Fibroblast of the conjunctiva (primary cell): ENCODE measurements at places on chromosomes 1 and 21.

- no peak for DNase-seq
Measured at GRCh38 chr1:211791979-211792378, 38.6 kb downstream of the LPGAT1 start.

- no peak for DNase-seq
Measured at GRCh38 chr1:177282976-177283375, 112.2 kb downstream of the BRINP2 start.

- DNase-seq = no peak
Measured at GRCh38 chr1:230972855-230973271, 5.8 kb downstream of the TTC13 start.

DNA sequence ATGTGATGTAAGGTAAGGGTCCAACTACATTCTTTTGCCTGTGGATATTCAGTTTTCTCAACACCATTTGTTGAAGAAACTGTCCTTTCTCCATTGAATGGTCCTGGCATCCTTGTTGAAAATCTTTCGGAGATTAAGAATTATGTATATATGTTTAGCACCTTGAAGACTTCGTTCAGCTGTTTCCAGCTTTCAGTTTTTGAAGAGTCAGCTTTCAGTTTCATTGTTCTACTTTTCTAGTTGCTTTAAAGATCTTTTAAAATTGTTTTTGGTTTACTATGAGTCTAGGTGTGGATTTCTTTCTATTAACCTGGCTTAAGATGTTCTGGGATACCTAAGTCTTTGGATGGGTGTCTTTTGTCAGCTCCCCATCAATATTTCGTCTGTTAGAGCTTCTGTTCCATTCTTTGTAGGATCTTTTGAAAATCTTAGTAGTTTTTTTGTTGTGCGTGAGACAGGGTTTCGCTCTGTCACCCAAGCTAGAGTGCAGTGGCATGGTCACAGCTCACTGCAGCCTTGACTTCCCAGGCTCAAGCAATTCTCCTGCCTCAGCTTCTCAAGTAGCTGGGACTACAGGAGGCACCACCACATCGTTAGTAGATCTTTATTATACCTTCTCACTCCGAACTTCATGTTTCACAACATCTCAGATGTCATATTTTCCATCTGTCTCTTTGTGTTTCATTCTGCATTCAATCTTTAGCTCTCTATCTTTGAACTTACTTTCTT, 353.5 kb upstream of the B3GALT2 start:
- DNase-seq = no peak

DNA sequence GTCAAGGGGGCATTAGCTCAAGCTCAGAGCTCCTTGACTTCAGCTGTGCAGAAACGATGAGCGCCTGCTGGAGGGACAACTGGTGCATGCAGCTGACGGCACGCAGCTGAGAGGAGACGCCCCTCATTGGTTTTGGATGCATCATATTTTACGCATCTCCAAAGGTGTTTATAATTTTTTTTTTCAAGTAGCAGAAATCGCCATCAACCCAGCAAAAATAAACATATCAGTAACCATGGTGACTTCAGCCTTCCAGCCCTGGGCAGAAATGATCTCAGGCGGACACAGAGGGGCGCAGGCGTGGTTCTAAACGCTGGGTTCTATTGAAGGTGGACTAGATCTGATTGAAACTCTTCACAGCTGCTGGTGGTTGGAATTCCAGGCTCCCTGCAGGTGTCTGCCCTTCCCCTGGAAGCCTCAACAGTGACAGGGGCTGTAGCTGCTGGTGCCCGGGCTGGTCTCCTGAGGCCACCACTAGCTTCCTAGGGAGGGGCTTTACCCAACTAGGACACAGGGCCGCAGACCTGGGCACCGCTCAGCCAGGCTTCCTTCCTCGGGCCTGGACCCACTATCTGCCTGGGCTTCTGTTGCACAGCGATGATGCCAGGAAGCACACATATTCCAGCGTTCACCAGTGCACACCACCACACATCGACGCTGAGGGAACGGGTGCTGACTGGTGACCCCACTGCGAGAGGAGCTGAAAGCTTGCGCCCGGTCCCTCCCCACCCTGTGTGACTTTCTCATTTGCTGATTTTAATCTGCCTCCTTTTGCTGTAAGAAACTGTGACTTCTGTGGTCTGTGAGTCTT, 63.7 kb upstream of the ABCG1 start:
- DNase-seq = no peak

GRCh38 chr1:156260896-156261295, 13.0 kb upstream of the PAQR6 start:
- no peak for DNase-seq

DNA sequence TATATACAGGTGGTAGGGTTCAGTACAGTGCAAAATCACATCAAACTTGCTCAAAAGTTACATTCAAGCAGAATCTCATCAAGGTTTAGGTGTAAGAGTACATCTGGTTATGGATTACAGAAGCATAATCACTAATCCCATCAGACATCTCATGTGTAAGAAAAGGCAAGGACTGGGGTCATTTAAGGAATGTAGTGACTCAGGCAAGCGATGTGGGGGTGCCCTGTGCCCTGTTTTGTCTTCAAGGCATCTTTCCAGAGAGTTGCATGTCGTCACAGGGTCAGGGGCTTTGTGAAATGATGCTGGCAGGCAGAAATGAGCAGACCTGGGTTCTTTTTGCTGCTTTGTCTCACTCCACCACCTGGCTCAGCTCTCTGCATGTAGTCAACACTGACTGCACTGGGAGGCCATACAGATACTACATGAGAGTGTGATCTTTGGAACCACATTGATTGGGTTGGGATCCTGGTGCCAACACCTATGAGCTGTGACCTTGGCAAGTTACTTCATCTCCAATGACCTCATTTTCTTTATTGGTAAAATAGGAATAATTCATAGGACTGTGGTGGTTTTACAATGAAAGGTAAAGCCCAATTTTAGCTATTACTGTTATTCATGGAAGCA, 8.2 kb upstream of the HHIPL2 start:
- DNase-seq = no peak

GRCh38 chr1:3614755-3615742, 3.7 kb upstream of the MEGF6 start:
- no peak for DNase-seq

DNA sequence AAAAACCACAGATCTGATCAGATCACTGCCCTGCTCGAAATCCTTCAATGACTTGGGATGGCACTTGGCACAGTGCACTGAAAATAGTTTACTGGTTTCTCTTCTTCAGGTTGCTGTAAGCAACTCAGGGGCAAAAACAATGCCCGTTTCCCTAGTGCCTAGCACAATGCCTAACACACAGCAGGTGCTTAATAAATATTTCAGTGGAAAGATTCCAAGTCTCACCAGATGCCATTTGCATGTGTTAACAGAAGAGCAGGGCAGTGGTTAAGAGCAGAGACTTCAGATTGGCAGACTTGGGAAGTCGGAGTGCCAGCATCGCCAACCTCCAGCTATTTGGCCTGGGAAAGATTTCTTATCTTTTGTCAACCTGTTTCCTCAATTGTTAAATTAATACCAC, 10.9 kb upstream of the METTL25B start:
- no peak for DNase-seq

DNA sequence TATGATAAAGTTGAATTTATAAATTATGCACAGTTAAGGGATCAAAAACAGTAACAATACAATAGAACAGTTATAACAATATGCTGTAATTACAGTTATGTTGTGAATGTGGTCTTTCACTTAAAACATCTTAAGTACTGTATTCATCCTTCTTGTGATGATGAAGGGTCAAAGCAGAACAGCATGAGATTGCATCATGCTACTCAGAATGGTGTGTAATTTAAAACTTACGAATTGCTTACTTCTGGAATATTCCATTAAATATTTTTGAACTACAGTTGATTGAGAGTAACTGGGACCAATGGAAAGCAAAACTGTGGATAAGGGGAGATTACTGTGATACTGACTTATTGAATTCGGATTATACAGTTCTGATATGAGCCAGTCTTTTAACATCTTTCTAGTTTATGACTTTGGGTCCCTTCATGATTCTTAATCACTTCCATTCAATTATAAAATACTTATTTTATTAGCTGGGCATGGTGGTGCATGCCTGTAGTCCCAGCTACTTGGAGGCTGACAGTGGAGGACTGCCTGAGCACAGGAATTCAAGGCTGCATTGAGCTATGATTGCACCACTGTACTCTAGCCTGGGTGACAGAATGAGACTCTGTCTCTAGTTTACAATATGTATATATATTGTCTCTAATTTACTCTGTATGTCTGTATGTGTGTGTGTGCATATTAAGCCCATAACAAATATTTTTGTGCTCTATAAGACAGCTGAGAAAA, 43.2 kb downstream of the ATP1B1 start:
- DNase-seq = peak; percentile 10

GRCh38 chr1:88189525-88189924, 494.5 kb upstream of the PKN2 start:
- DNase-seq = no peak

DNA sequence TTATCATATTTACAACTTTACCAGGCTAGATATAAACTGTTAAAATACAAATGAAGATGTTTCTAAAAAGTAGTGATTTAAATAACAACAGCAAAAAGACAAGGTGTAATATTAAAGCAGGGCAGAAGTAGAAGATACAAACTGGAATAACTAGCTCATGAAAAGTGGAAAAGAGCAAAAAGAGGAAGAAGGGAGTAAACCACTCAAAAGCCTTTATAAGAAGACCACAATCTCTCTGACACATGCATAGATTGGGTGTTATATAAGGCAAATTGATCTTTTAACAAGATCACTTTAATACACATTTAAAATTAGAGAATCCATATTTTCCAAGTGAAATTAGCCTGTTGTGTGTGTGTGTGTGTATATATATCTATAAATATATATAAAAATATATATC, 5.0 kb downstream of the DENND1B start:
- DNase-seq = no peak

- DNase-seq = no peak
Measured at GRCh38 chr1:24707687-24708086, 37.6 kb upstream of the CLIC4 start.

- no peak for DNase-seq
Measured at GRCh38 chr1:20484519-20485462, 1.2 kb downstream of the CAMK2N1 start.

- peak; percentile 12 for DNase-seq
Measured at GRCh38 chr21:25639551-25640201, 618 bp downstream of the JAM2 start.

DNA sequence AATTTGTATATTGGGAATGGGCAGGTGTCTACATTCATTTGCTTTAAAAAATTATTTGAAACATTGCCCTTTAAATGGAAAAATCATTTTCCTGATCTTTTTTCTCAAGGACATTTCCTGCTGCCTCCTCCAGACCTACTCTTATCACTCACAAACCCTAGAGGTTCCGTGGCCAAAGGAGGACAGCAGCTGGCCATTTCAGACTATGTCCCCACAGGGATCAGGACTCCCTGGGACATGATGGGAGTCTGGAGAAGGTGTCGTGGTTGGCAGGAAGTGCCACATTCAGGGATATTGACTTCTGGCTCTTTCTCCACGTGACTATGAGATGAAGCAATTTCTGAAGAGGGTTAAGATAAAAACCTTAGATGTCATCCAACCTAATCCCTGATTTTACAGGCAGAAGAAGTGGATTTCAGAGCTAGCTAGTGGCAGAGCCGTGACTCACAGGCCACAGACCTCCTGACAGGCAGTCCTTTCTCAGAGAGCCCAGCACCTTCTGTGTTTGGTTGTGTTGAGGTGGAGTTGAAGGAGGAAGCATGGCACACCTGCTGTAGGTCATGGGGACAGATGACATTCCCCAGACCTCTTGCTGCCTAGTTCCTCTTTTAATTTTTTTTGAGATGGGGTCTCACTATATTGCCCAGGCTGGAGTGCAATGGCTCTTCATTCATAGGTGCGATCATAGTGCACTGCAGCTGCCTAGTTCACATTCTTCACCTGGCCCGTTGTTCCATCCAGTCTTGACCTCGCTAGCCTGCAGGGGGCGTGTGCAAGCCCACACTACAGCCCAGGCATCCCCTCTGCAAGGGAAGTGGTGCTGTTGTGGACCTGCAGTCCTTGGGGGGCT, 25.5 kb upstream of the IL10 start:
- DNase-seq = no peak

- DNase-seq = no peak
Measured at GRCh38 chr1:232969799-232970198, 19.4 kb downstream of the NTPCR start.

DNA sequence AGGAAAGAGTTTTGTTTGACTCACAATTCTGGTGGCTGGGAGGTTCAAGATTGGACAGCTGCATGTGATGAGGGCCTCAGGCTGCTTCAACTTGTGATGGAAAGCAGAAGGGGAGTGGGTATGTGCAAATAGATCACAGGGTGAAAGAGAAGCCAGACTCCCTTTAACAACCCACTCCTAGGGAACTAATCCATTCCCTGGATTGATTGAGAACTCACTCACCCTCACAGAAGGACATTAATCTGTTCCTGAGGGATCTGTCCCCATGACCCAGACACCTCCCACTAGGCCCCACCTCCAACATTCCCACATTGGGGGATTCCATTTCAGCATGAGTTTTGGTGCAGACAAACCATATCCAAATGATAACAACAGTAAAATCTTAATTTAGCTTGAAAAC, 25.6 kb downstream of the UBE2T start:
- DNase-seq = no peak

GRCh38 chr1:232725305-232726047, 79.7 kb upstream of the MAP10 start:
- DNase-seq = no peak

DNA sequence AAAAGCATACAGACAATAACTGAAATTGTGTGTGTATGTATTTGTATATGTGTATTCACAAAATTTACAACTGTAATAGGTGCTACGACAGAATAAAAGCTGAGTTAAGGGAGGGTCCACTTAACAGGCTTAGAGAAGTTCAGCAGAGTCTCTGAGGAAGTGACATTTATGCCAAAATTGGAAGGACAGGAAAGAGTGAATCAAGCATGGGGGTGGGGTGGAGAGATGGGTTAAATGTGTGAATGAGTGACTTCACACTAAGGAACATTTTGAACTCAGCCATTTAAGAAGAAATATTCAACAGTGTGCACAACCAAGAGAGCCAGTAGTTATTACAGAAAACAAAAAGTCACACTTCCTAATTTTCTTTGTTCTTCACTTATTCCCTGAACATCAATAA, 53.8 kb upstream of the RGS1 start:
- DNase-seq = no peak

DNA sequence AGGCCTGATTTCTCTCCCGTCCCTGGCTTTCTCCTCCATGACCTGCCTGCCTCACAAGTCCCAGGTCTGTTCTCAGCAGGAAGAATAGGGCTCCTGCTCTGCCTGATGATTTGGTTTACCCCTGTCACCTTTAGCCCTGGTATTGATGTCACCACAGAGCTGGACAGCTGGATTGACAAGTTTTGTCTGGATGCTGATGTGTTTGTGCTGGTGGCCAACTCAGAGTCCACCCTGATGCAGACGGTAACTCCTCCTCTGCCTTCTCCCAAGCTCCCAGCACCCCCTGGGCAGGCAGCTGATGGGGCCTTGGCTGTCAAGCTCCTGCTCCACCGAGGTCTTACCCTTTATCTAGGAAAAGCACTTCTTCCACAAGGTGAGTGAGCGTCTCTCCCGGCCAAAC, 18.4 kb downstream of the MFN2 start:
- no peak for DNase-seq

DNA sequence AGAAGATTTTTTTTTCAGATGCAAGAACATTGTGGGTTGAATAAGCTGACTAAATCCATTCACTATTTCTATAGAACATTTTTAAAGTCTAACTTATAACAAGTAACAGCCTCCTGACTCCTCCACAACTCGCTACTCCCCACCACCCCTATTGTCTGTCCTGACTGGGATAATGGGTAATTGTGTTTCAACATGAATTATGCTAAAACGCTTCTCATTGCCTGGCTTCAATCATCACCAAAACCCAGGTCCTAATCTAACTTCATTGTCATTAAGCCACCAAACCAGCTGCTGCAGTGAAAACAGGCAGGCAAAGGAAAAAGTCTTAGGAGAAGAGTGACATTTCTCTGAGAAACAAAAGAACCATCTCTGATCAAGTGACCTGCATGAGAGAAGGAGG, 30.0 kb downstream of the TNR start:
- DNase-seq = no peak
